ENCODE measurements at places on chromosomes 7 and 10. TPM values are rescaled to one million over a fixed set of nuclear protein-coding genes. Genes with fewer than 3 reads are reported as not detected.

Gene IGFBP1
- 2.7 TPM for polyA plus RNA-seq

Gene PDE6C
- not detected for polyA plus RNA-seq

Gene C7orf33
- polyA plus RNA-seq, result not detected

Gene SPDYE1
- not detected for polyA plus RNA-seq

Gene NUP205
- 54.8 TPM for polyA plus RNA-seq

Gene PNLIPRP2
- polyA plus RNA-seq, result 0.10 TPM

Gene ELAPOR2
- polyA plus RNA-seq, result not detected

Gene PLAC9
- not detected for polyA plus RNA-seq

Gene NANOS1
- 1.7 TPM for polyA plus RNA-seq

Gene GRID2IP
- polyA plus RNA-seq, result 0.03 TPM

Gene AP5Z1
- 17.6 TPM for polyA plus RNA-seq

Gene NUTM2A
- polyA plus RNA-seq, result 0.15 TPM

Gene MEOX2
- not detected for polyA plus RNA-seq

Gene ABCB1
- 0.09 TPM for polyA plus RNA-seq

Gene SEMA3E
- 1.2 TPM for polyA plus RNA-seq

Gene NPSR1
- polyA plus RNA-seq, result not detected

Gene IDI2
- polyA plus RNA-seq, result not detected

Gene ANXA8L1
- polyA plus RNA-seq, result 95.8 TPM

Gene HOXA13
- polyA plus RNA-seq, result 2.4 TPM
